RWPE2 (cell line): ENCODE measurements at places on chromosomes 7 and 10.

DNA sequence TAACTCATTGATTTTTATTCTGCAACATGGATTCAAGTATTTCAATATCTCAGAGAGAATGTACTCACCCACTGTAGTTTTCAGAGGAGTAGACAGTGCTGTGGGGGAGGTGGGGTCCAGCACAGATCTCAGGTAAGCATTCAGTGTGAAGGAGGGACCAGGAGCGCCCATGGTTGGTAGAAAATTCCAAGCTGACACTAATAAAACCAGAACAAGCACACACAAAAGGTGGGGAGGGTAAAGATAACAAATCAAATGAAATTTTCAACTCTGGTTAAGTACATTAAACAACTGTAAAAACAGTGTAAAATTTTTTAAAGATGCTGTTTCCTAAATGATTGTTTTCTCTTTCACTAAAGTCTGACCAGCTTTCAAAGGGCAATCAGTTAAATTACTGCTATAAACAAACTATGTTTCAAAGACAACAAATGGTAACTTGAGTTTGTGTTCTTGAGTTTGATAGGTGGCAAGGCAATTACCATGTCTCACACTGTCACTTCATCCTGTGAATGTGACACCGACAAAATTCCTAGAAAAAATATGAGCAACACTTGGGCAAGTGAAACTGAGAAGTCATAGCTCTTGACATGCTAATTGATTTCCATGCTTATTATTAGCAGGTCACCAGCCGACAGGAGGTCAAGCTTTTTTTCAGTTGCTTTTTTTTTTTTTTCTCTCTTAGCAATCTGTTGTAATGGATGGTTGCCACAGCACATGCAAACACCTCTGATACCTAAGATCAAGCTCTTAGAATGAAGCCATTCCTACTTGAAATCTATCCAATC lies 205.8 kb upstream of the SLC26A5 start:
- no peak for DNase-seq

DNA sequence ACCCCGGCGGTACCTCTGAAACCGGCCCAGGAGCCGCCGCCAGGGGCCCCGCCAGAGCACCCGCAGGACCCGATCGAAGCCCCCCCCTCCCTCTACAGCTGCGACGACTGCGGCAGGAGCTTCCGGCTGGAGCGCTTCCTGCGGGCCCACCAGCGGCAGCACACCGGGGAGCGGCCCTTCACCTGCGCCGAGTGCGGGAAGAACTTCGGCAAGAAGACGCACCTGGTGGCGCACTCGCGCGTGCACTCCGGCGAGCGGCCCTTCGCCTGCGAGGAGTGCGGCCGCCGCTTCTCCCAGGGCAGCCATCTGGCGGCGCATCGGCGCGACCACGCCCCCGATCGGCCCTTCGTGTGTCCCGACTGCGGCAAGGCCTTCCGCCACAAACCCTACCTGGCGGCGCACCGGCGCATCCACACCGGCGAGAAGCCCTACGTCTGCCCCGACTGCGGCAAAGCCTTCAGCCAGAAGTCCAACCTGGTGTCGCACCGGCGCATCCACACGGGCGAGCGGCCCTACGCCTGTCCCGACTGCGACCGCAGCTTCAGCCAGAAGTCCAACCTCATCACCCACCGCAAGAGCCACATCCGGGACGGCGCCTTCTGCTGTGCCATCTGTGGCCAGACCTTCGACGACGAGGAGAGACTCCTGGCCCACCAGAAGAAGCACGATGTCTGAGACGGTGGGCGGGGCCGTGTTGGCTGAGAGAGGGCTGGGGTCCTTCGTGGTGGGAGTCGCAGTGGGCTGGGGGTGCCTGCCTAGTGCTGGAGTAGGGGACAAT lies 3.8 kb downstream of the REPIN1 start:
- DNase-seq: no peak

DNA sequence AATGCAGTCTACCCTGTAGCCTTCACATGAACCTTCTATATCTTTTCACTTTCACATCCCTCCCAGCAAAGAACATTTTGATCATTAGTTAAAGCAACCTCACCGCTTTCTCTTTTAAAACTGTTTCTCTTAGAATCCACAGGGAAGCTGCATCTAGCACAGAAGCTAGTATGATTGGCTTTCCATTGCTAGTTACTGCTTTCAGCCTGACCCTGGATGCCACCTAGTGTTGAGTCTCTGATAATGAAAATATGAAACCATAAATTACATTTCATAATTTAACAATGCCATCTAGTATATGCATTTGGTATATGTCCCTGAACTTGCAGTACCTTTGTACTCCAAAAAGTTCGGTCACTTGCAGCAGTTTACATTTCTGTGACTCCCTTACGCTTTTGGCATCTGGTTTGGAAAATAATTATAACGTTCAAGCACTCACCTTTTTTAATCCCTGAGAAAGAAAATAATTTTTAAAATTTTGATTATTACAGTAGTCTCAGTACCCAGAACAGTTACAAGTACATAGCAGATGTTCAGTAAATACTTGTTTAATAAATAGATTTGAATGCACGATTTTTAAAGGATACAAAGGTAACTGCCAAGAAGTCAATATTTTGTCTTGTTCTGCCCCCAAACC lies 22.7 kb downstream of the CISD1 start:
- no peak for DNase-seq

- no peak for DNase-seq
Observed at GRCh38 chr10:49569031-49569631, 30.2 kb upstream of the ERCC6 start.

- no peak for DNase-seq
Observed at GRCh38 chr7:51929818-51930217, 613.2 kb upstream of the COBL start.

- DNase-seq: no peak
Observed at GRCh38 chr10:75486591-75486990, 55.2 kb downstream of the LRMDA start.

DNA sequence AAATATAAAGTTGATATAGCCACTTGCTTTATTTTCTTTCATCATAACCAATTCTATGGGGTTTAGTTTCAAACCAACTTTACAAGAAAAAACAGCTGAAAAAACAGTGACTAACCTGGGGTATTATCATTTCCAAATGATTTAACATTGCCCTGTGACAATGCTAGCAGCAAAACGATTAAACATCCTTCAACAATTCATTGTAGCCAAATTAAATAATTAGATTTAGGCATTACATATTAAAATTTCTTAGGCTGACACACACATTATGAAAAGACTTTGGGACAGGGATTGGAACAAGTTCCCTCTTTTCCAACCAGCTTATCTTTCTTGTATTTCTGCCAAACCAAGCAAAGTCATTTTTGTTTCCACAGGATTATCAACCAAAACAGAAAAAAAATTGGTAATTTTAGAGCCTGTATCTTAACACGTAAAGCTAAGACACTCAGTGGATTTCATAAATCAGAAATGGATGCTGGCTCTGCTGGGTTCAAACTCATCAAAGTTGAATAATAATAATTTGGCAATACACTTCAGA lies 84.0 kb downstream of the SEMA3D start:
- no peak for DNase-seq

- DNase-seq: no peak
Observed at GRCh38 chr7:80134115-80134535, 506 bp upstream of the GNAI1 start.

- DNase-seq: no peak
Observed at GRCh38 chr10:97705006-97705670, 8.4 kb upstream of the MARVELD1 start.

- DNase-seq: no peak
Observed at GRCh38 chr7:81842361-81842760, 72.5 kb upstream of the HGF start.

- DNase-seq: peak; percentile 29
Observed at GRCh38 chr7:151015967-151016366, 8.3 kb downstream of the ATG9B start.

- no peak for DNase-seq
Observed at GRCh38 chr10:100508691-100509150, 10.9 kb downstream of the SEC31B start.

GRCh38 chr7:18901351-18901750 lies 216.1 kb downstream of the TWIST1 start:
- DNase-seq: no peak

DNA sequence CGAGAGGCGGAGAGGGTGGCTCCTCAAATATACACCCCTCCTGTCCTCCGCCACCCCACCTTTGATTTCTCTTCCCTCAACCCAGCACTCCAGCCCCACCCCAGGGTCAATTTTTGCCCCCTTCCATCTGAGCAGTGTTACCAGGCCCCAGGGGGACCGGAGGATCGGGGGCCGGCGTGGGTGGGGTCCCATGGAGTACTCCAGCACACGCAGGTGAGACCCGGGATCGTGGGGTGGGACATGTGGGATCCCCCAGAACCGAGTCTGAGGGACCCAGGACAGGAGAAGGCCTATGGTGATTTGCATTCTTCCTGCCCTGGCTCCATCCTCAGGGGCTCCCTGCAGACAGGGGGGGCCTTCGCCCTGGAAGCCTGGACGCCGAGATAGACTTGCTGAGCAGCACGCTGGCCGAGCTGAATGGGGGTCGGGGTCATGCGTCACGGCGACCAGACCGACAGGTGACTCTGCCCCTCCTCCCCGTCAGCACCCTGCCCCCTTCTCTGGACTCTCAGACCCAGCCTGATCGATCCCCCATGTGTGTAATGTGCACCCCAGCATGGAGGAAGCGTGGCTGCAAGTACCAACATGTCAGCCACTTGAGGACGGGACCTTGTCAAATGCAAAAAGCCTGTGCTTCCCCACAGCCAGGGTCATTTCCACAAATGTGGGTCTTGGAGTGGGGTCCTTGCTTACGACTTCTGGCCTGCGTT lies 744 bp downstream of the TRIP6 start:
- no peak for DNase-seq

GRCh38 chr7:133795068-133795665 lies 332.0 kb upstream of the LRGUK start:
- no peak for DNase-seq

GRCh38 chr10:100520811-100521210 lies 1.1 kb upstream of the SEC31B start:
- no peak for DNase-seq

GRCh38 chr7:94389381-94389780 lies 5.3 kb upstream of the COL1A2 start:
- no peak for DNase-seq

DNA sequence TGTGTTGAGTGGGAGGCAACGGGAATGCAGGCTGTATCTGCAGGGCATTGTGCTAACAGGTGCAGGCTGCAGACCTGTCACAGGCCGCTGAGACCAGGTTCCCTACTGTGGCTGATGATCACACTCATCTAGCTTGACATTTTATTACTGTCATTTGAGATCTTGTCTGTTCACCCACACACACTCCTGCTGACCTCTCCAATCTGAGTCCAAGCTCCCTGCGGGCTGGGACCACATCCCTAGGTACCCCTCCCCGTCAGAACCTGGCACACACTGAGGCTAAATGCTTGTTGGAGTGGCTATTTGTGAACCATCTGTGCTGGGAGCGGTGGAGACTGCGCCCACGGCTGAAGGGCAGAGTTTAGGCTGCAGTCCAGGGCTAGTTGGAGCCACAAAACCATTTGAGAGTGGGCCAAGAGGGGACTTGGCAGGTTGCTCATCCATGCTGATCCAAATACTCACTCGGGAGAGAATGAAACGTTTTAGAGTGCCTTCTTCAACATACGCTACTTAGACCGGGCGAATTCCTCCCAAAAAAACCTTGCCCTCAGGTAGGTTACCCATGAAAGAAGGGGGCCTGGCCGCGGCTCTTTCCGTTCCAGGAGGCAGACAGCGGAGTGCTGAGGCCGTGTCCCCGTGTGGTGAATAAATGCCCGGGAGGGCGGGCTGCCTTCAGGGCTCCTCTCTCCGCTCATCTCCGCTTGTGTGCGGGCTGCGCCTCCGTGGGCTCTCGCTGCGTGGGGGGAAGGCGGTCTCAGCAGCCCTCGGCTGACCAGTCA lies 164.4 kb downstream of the RGS10 start:
- no peak for DNase-seq

GRCh38 chr10:131172433-131172832 lies 139.1 kb downstream of the TCERG1L start:
- no peak for DNase-seq

- DNase-seq: no peak
Observed at GRCh38 chr10:48782386-48782785, 97.7 kb downstream of the WDFY4 start.

GRCh38 chr7:70920876-70921275 lies 211.1 kb upstream of the GALNT17 start:
- DNase-seq: no peak

DNA sequence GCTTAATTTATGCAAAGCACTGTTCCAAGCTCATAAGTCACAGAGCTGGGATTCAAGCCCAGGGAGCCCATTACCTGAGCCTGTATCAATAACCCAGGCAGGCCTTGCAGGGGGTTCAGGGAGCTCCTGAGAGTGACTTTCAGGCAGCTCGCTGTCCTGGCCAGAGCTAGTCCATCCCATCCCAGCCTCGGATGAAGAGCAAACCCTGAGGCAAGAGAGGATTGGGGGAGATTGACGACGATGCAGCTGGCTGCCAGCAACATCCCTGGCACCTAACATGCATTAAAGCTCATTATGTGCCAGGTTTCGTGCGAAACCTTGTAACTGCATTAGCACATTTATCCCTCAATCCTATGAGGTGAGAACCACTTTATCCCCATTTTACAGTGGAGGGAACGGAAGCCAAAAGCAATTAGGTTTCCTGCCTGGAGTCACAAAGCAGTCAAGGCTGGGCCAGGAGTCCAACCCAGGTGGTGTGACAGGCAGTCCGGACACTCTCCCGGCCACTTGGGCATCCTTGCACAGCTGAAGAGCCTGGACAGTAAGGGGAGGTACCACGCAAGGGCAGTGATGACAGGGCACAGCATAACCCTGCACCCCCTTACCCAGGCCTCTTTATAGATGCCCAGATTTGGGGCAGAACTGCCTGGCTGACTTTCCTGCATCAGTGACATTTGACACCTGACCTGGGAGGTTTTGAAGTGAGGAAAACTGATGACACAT lies 129.8 kb upstream of the CHST15 start:
- no peak for DNase-seq

- DNase-seq: no peak
Observed at GRCh38 chr7:153472516-153472915, 579.7 kb upstream of the DPP6 start.

- DNase-seq: no peak
Observed at GRCh38 chr7:128260069-128260795, 19.2 kb downstream of the LEP start.

DNA sequence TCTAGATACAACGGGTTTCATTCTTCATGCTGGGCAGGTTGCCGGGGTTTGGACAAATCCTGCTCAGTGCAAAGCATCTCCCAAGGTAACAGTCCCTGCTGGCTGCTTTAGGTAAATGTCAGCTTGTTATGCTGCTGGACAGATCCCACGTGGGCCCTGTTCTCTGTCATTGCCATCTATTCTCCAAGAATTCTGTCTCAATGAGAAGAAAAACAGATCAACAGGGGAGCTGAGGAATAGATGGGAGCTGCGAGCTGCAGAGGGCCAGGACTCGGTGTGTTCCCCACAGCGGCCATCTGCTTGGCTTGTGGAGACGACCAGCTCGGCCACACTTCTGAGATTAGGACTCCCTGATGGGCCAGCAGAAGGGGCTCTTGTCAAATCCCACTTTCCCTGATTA lies 235.2 kb downstream of the DPP6 start:
- no peak for DNase-seq
